ENCODE measurements at places on chromosomes 1 and 21. TPM values are rescaled to one million over a fixed set of nuclear protein-coding genes. Genes with fewer than 3 reads are reported as not detected.

Gene TCHHL1
- not detected for total RNA-seq

- no peak for DNase-seq
- no peak overlapping the region for H3K4me3 ChIP-seq
- H3K36me3 ChIP-seq: no peaks in the 10 kb centered on the region
- peaks cover 27% of the 10 kb centered on the region for H3K27me3 ChIP-seq
- H3K27ac ChIP-seq: no peak overlapping the region
- H3K4me1 ChIP-seq: peaks cover 13% of the 10 kb centered on the region
These were observed 45.3 kb upstream of the FBXO28 start for GRCh38 chr1:224068458-224069072.

- H3K27ac ChIP-seq: peak overlapping the region; percentile 100
- no peaks in the 10 kb centered on the region for H3K36me3 ChIP-seq
- H3K4me3 ChIP-seq: peak overlapping the region; percentile 82
- H3K4me1 ChIP-seq: peaks cover 21% of the 10 kb centered on the region
These were observed 1.9 kb upstream of the SMG7 start for GRCh38 chr1:183470147-183470960.

- peaks cover 10% of the 10 kb centered on the region for H3K27me3 ChIP-seq
- H3K4me3 ChIP-seq: peak within 1 kb of the TSS; percentile 97
- peaks cover 49% of the 10 kb centered on the region for H3K4me1 ChIP-seq
- peak within 1 kb of the TSS; percentile 98 for H3K27ac ChIP-seq
- peaks cover 4% of the 10 kb centered on the region for H3K36me3 ChIP-seq
These were observed at the start of gene PTPRF for GRCh38 chr1:43530483-43531106. PTPRF (plus strand) TSS chr1:43530883; CDS start chr1:43545076, 14,193 bp downstream.

GRCh38 chr1:228044961-228045360, 37.5 kb upstream of the ARF1 start:
- peaks cover 37% of the 10 kb centered on the region for H3K27me3 ChIP-seq
- DNase-seq: no peak
- H3K27ac ChIP-seq: no peak overlapping the region
- no peaks in the 10 kb centered on the region for H3K36me3 ChIP-seq

DNA sequence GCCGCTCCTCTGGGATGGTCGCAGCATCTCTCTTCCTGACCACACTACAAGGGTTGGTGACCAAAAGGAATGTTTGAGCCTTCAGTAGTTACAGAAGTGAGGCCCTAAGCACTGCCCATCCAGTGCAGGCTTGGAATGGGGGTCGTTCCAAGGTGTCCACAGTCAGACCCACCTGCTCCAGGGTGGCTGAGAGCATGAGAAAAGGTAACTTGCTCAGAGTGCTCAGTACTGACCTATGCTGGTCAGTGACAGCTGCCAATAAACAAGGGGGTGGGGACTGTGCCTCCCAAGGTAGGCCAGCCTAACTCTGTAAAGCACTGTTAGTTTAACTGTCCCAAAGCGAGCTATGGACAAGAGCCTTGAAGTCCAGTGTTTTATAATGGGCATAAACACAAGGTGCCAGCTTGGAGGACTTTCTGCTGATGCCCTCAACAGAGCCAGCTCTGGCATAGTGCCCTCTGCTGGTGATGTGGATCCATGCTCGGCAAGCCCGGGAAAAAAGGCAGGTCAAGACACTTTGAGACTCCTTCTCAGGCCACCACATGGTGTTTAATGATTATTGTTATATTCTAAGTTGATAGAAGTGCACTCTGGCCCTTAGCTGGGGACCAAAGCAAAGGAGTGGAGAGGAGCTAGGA, 78.1 kb upstream of the DNAH14 start:
- DNase-seq: peak; percentile 16
- no peak overlapping the region for H3K27ac ChIP-seq
- no peaks in the 10 kb centered on the region for H3K36me3 ChIP-seq

- H3K4me3 ChIP-seq: no peak overlapping the region
- peak; percentile 28 for DNase-seq
- H3K27ac ChIP-seq: no peak overlapping the region
- H3K27me3 ChIP-seq: no peaks in the 10 kb centered on the region
- peaks cover 2% of the 10 kb centered on the region for H3K36me3 ChIP-seq
These were observed 18.5 kb downstream of the SH3BP5L start for GRCh38 chr1:248807067-248807737.

GRCh38 chr1:116328671-116329070, 44.4 kb upstream of the ATP1A1 start:
- DNase-seq: no peak
- no peak overlapping the region for H3K27ac ChIP-seq
- H3K36me3 ChIP-seq: no peaks in the 10 kb centered on the region
- H3K4me3 ChIP-seq: no peak overlapping the region
- H3K4me1 ChIP-seq: peaks cover 21% of the 10 kb centered on the region
- no peaks in the 10 kb centered on the region for H3K27me3 ChIP-seq

Gene UBE2U
- total RNA-seq: not detected

Gene TRIM17
- 20.5 TPM for total RNA-seq

DNA sequence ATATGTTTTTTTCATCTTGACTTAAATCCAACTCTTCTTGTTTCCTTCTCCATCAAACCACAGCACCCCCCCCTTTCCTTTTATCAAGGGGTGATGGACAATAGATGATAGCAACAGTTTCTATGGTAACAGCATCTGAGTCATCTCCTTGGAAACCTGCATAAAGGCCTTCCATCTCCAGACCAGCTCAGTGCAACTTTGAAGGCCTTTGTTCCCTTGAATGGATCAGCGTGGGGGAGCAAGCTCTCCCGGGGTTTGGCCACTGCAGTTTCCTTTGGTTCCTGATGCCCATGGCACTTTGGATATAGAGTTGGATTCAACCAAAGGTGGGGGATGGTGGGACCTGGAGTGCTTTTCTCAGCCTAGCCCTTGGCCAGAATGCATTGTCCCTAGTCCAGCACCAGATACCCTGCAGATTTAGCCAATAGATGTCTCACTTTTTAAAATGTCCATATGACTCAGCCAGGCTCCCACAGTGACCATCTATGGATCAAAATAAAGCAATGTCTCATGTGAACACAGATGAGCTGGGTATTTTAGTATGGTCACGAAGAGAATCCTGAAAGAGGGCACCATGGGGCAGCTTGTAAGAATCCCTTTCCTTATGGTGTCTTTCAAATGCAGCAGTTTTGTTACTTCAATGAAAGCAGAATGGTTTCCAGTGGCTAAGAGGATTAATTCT, 127.7 kb downstream of the SPATA46 start:
- H3K4me1 ChIP-seq: peaks cover 6% of the 10 kb centered on the region
- no peaks in the 10 kb centered on the region for H3K27me3 ChIP-seq
- DNase-seq: no peak
- no peak overlapping the region for H3K4me3 ChIP-seq
- no peaks in the 10 kb centered on the region for H3K36me3 ChIP-seq

- no peak overlapping the region for H3K27ac ChIP-seq
- H3K4me1 ChIP-seq: peaks cover 44% of the 10 kb centered on the region
- H3K27me3 ChIP-seq: no peaks in the 10 kb centered on the region
- H3K4me3 ChIP-seq: no peak overlapping the region
- no peaks in the 10 kb centered on the region for H3K36me3 ChIP-seq
- DNase-seq: no peak
These were observed 6.4 kb downstream of the PPP2R5A start for GRCh38 chr1:212291505-212292134.
